ENCODE measurements at places on chromosomes 16 and 17.

GRCh38 chr17:27520491-27521185 is 64.4 kb downstream of the KSR1 start:
- DNase-seq = peak; percentile 78

- no peak for DNase-seq
These were observed 42.0 kb downstream of the PITPNM3 start for GRCh38 chr17:6514371-6514770.

DNA sequence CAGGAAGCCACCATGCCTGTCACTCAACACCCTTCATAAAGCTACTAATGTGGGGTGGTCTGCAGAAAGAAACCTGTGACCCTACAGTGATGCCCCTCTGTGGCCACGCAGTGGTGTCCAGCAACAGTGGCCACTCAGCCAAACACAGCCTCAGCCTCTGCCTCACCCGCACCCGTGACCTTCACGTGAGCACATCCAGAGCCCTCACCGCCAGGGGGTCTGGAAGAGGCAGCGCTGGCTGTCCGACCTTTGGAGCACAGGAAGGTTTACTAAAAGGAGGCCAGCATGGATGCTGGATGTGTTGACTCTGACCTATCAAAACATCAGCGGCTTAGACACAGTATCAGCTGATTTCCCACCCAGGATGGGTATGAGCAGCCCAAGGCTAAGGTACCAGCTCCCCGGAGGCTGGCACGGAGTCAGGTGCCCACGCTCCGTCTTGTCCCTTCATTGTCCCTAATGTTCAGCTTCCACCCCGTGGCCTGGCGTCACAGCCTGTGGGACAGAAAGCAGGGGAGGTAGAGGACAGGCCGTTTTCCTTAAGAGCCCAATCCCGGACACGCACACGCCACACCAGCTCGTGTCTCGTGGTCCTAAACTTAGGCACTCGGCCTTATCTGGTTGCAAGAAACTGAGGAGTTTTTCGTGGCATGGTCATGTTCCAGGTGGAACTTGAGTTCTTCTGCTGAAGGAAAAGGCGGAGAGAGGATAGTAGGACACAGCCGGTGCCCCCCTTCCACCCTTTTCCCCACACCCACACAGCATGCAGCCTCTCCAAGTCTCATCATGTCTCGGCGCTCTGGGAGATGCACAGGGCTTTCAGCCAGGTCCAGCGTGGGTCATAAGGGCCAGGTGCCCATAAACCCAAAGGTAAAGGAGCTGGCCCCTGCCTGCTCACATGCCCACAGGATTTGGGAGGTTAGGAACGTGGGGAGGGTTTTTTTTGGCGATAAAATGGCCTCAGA is 49.7 kb upstream of the ENDOV start:
- DNase-seq = no peak

DNA sequence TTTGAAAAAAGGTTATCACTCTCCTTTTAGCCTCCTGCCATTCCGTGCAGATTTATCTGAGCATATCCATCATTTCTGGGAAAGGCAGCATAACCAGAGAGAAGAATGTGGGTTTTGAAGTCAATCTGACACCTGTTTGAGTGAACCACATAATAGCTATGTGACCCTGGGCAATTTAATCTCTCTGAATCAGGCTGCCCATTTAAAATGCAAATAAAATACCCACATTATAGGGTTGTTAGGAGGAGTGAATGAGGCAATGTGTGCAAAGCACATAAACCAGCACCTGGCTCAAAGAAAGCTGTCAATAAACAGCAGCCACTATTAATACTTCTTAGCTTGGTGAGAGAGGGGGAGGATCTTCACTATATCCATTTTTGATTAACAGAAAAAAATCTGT is 88.0 kb downstream of the CACNG1 start:
- DNase-seq = no peak

GRCh38 chr17:44232061-44232460 is 12.6 kb upstream of the UBTF start:
- no peak for DNase-seq

DNA sequence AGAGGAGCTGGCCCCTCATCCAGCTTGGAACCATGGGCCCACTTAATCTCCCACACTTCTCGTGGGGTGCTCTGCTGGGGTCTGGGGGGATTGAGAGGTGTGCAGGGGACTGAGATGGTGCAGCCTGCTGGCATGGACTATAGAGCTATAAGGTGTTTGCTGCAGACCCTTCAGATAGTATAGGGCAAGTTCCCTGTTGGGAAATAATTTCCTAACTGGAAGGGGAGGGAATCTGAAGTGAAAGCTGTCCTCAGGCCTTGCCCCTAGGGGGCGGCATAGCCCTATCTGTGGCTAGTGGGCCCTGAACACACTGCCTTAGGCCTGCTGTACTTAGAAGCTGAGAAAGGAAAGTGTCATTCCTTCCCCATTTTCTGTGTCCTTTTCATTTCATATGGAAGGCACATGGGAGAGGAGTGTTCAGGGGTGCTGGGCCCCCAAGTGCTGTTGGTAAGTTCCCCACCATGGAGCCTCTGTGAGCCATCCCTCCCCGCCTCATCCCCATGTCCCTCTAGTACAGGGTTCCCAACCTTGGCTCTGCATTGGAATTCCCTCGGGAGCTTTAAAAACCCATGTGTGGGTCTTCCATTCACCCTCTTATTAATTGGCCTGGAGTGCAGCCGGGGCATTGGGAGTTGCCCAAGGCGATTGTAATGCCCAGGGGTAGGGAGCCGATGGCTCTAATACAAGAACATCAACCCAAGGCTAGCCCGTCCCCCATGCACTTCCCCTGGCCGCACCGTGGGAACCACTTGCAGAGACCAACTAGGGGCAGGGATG is 19.7 kb downstream of the GOSR2 start:
- peak; percentile 86 for DNase-seq

DNA sequence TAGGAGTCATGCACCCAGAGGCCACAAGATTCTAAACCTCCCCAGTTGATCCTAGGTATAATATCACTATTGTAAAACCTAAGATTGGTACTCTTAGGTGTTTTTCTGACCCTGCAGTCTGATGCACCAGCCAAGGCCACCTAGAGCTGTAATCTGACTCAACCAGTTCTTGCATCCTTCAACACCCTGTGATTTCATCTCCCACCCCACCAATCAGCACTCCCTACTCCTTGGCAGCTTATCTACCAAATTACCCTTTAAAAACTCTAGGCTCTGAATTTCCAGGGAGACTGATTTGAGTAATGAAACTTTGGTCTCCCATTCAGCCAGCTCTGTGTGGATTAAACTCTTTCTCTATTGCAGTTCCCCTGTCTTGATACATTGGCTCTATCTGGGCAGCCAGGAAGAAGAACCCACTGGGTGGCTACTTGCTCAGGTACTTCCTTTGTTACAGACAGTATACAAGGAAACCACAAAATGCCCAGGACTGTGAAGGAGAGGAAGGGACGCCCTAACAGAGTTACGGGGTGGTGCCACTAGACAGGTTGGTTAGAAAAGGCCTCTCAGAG is 1.2 kb upstream of the CDIP1 start:
- no peak for DNase-seq

DNA sequence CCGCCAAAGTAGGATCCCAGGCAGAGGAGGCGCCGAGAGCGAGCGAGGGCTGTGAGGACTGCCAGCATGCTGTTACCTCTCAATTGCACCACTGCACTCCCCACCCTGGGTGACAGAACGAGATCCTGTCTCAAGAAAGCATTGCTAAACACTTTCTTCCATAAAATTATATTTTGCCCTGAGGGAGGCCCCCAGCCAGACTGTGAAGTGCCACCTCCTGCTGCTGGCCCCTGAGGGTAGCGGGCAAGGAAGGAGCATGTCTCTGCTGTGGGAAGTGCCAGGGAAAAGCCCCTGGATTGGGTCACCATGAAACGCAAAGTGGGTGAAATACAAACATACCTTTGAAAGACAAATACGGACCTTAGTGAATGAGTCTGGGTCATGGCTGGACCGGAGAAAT is 78.0 kb upstream of the AMZ2 start:
- DNase-seq = no peak

- DNase-seq = peak; percentile 93
These were observed 388.0 kb downstream of the SEC14L1 start for GRCh38 chr17:77528516-77529327.

DNA sequence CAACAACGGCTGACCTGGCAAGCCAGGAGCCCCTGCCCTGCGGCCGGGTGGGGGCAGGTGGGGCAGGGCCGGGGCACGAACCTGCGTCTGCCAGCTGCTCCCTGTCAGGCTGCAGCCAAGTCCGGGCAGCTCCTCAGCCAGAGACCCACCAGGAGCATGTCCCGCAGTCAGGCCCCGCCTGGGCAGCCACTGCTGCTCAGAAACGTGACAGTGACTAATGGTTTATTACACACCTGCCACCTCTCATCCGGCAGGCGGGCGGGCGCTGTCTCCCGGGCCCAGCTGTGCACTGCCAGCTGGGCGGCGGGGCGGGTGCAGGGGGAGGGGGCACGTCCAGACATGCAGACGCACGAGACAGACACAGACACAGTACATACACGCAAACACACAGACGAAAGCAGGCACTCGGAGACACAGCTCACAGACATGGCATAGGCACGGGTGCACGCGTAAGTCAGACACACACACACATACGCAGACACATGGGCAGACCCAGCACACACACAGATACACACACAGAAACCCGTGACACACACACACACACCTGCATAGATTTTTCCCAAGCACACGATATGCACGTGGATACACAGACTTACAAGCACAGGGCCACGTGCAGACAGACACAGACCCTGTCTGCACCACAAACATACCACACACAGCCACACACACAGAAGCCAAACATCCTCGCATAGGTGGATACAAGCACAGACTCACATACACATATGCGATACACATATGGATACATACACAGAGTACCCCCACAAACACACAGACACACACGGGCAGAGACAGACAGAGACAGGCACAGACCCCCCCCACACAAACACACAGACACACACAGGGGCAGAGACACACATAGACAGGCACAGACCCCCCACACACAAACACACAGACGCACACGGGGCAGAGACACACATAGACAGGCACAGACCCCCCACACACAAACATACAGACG is 248.3 kb upstream of the CIBAR2 start:
- peak; percentile 75 for DNase-seq

GRCh38 chr17:47733674-47734410 is 806 bp downstream of the TBX21 start:
- DNase-seq = peak; percentile 33

DNA sequence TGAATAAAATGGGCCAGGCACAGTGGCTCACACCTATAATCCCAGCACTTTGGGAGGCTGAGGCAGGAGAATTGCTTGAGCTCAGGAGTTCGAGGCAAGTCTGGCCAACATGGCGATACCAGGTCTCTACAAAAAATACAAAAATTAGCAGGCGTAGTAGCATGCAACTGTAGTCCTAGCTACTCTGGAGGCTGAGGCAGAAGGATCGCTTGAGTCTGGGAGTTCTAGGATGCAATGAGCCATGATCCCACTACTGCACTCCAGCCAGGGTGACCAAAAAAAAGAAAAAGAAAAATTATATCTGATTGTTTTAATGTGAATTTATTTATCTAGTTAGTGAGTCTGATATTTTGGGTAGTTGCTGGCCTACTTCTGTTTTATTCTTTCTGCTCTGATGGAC is 7.0 kb downstream of the IL34 start:
- DNase-seq = no peak

GRCh38 chr17:56826611-56827414 is 6.9 kb downstream of the C17orf67 start:
- DNase-seq = no peak

- DNase-seq = no peak
These were observed 160.3 kb downstream of the SHISA9 start for GRCh38 chr16:13061691-13062090.

GRCh38 chr17:28698253-28698941 is 13.3 kb downstream of the PROCA1 start:
- DNase-seq = no peak

DNA sequence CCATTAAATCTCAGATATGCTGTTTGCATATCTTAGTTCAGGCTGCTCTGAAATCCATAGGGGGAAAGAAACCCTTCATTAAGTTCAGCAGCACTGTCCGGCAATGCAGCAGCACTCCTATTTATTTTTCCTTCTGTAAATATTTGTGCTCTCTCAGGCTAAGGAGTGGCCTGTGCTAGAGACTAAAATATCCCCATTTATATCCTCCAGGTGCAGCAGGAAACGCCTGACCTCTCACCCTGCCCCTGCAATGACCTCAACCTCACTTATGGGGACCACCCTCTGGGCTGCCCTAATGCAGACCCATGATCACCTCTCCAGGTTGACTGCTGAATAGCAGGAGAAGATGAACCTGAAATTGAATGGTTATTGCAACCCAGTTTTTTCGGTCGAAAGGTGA is 165.0 kb upstream of the ELAC2 start:
- DNase-seq = no peak

DNA sequence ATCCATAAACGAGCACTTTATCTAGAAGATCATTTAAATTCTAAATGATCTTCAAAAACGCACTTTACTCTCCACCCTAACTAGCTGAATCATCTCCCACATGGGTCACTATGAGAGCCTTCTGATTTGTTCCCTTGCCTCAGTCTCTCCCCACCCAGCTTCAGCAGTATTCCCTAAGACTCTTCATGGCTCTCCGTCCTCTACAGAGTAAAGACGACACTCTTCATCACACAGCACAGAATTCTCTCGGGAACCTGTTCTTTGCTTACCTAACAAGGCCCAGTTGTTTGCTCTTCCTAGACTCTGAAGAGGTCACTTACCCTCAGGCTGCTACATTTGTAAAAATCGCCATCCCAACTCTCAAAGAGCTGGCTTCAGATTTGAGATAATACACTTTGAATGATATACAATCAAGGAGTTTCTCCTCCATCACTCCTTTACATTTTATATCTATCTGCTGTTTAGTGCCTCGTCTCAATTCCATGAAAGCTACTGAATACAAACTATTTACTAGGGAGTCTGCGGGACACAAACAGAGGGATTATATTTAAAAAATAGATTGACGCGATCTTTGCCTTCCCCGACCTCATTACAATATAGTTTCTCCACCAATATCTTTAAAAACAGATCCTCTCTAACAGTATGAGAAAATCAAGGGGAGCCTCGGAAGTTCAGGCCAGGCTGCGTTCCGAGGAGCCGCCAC is 511 bp upstream of the LIG3 start:
- peak; percentile 35 for DNase-seq

DNA sequence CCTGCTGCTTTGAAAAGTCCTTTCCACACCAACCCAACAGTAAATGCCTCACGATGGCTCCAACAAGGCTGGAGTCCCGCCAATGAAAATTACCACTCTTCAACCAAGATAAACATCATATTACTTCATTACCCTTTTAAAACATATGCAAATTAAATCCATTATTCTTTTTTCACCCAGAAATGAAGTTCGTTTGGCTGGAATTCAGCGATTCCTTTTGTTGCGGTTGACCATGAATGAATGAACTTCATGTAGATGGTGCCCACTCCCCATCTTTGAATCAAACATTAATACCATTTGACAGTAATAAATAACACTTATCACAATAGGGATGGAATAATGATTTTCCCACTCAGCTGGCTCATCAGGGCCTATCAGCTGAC is 211.5 kb upstream of the TOX3 start:
- no peak for DNase-seq

- DNase-seq = no peak
These were observed 27.2 kb upstream of the WWOX start for GRCh38 chr16:78072275-78072674.

- peak; percentile 71 for DNase-seq
These were observed 390 bp downstream of the FOXL1 start for GRCh38 chr16:86578611-86579267.

GRCh38 chr16:68539711-68540239 is 684 bp downstream of the ZFP90 start:
- DNase-seq = peak; percentile 66

Data from eye (tissue), 1 donor.